Testis (tissue), 5 donors: ENCODE measurements at places on chromosomes 3 and 15.

DNA sequence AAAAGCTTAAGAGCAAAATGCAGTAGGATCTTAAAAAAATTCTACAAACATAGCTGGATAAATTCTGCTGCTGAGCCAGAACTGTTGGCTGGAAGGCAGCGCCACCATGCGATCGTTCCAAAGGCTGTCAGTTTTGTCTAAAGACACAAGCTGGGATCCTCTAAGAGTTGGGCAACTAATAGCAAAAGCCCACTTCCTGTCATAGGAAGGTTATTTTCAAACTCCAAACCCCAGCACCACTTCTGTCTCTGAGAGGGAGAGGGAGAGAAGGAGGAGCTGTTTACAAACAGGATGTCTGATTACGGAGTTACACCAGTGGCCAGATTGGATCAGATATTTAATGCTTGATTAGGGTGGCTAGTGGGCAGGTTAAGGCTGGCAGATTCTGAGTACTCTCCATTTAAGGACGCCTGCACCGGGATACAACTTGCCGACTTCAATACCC lies 44.0 kb downstream of the EIF4E3 start:
- peak; percentile 72 for DNase-seq

DNA sequence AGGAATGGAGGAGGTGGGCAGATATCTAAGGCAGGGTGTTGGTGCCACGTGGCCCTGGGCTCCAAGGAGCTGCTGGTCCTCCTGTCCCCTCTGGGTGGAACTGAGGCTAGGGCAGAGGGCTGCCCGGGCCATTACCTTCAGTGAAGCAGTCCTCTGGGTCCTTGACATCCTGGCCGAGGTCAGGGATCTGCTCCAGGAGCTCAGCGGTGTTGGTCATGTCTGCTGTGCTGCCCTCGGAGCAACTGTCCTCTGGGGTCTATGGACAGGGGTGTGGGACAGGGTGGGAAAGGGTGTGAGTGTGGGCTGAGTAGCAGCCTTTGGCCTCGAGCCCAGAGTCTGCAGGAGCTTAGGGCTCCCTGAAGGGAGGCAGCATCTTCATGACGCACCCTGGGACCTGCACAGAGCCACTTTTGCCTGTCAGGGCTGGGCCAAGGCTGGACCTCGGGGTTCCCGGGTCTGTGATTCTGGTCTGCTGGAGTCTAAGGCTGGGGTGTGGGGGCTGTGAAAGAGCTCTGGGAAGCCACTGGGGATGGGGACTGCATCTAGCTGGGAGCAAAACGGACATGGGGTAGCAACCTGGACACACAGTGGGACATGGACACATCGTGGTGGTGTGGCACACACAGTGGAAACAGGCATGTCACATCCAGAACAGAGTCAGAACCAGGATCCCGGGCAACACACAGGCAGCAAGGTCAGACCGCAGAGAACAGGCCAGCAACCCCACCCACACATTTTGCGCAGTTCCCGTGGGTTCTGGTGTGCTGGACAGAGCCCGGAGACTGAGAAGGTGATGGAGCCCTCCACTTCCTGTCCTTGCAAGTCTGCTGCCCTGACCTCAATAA lies 72.7 kb downstream of the SCN5A start:
- peak; percentile 2 for DNase-seq

GRCh38 chr3:177640319-177640965 lies 443.2 kb upstream of the TBL1XR1 start:
- DNase-seq = no peak

DNA sequence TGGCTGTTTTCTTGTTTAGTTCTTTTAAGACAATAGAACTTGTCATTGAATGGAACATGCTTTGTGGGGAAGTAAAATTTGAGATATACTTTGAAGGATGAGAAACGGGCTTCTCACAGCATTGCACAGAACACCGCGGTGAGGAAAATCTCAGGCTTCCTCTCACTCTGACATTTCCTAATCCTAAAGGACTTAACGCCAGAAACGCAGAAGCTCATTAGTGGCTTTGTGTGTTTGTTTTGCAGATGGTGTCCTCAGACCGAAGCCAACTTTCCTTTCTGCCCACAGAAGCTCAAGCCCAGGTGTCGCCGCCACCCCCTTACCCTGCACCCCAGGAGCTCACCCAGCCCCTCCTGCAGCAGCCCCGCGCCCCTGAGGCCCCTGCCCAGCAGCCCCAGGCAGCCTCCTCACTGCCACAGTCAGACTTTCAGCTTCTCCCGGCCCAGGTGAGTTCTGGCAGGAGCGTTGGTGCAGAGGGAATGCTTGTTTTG lies 78.9 kb upstream of the BLM start:
- no peak for DNase-seq

- no peak for DNase-seq
Measured at GRCh38 chr3:172397716-172398405, 50.4 kb downstream of the GHSR start.
